ENCODE measurements at places on chromosomes 11 and 22.
A peak's percentile ranks its signal among the peaks of the same experiment; 100 is the strongest.

DNA sequence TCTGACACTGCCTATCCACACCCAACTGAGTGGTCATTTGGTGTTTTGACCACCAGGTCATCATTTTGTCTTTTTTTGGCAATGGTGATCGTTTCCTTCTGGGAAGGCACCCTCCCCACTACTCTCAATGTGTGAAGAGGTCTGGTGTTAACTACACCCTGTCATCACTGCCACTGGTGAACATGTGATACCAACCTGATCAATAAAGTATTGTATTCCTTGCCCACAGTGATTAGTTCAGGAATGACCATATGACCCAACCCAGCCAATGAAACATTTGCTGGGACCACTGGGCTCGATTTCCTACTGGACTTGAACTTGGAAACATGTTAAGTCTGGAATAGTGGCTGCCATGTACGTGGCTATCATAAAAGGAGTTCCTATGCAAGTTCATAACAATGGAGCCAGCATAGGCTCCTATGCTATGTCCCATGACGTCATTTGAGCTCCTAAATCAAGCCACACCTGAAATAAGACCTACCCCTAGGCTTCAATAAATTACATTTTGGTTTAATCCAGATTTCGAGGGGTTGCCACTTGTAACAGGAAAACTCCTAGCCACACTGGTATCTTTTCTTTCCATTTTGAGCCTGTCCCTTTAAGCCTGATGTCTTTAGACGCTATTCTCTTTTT lies 51.1 kb downstream of the CHST1 start:
- no peak for DNase-seq

DNA sequence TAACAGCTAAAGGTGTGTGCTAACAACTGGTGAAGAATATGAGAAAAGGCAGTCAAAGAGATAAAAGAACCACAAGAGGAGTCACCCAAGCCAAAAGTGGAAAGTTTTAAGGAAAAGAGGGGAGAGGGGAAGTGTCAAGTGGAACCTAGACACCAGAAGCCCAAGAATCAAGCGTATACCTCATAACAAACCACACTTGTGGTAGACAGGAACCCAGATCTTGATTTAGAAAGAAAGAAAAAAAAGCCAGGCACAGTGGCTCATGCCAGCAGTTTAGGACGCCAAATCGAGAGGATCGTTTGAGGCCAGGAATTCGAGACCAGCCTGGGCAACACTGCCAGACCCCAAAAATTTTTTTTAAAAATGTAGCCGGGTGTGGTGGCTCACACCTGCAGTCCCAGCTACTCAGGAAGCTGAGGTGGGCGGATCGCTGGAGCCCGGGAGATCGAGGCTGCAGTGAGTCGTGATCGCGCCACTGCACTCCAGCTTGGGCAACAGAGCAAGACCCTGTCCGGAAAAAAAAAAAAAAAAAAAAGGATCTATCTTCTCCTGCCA lies 877 bp downstream of the SLC25A17 start:
- DNase-seq: no peak

- DNase-seq: no peak
Observed at GRCh38 chr11:29159552-29160465, 857.0 kb downstream of the KCNA4 start.

DNA sequence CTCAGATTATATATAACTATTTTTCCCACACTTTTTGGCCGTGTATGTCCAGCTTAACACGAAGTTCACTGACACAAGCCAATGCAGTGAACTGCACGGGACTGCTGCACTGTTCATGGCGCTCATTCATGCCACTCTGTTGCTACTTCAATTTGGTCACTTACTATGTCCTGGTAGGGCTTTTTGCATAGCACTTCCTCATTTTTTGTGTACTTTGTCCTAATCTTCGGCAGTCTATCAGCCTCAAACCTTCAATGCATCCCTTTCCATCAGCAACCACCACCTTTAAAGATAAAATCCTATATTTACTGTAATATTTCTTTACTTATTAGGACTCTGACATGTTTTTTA lies 18.7 kb upstream of the ARHGAP32 start:
- DNase-seq: no peak

GRCh38 chr11:17547051-17547577 lies at the start of gene OTOG:
Gene OTOG (plus strand): TSS chr11:17547259. CDS start chr11:17547373, 114 bp downstream.
- no peak for DNase-seq

GRCh38 chr11:112588252-112588694 lies 327.6 kb upstream of the PLET1 start:
- DNase-seq: peak; percentile 43

- no peak for DNase-seq
Observed at GRCh38 chr11:118706546-118706825, 27.0 kb upstream of the TREH start.

- no peak for DNase-seq
Observed at GRCh38 chr22:47180796-47181195, 418.3 kb downstream of the TBC1D22A start.

- DNase-seq: no peak
Observed at GRCh38 chr11:123525511-123525918, 95.4 kb downstream of the GRAMD1B start.

- DNase-seq: no peak
Observed at GRCh38 chr11:60987577-60988277, 16.2 kb downstream of the CD6 start.

GRCh38 chr11:112534208-112534607 lies 273.5 kb upstream of the PLET1 start:
- no peak for DNase-seq

- DNase-seq: no peak
Observed at GRCh38 chr22:17436382-17436980, 67.2 kb downstream of the CECR2 start.

DNA sequence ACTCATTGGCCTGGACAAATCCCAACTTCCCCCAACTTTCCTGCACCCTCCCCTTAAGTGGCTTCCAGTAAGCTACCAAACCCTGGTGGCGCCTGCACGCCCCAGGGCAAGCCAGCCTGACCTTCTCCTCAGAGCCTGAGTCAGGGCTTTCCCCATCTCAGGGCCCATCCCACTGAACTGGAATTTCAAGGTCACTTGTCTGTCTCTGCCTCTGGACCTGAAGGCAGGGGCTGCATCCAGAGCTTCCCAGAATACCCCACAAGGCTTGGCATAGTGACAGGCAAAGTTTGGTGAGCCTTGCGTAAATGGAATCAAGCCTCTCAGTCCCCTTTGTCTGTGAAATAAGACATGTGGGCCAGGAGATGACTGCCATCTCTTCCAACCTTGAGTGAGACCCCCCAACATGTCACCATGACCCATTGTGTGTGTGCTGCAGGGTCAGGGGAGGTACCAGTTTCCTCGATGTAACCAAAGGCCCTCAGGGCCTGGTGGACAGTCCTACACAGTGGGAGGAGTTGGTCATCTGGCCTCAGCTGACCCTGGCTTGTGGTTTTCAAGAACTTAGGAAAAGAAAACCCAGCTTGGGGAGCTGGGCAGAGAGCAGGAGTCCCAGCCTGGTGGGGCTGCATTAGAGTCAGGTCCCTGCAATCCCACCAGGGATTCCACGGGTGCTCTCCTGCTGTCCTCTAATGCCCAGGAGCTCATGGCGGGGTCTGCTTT lies 8.9 kb downstream of the ALX4 start:
- DNase-seq: no peak

DNA sequence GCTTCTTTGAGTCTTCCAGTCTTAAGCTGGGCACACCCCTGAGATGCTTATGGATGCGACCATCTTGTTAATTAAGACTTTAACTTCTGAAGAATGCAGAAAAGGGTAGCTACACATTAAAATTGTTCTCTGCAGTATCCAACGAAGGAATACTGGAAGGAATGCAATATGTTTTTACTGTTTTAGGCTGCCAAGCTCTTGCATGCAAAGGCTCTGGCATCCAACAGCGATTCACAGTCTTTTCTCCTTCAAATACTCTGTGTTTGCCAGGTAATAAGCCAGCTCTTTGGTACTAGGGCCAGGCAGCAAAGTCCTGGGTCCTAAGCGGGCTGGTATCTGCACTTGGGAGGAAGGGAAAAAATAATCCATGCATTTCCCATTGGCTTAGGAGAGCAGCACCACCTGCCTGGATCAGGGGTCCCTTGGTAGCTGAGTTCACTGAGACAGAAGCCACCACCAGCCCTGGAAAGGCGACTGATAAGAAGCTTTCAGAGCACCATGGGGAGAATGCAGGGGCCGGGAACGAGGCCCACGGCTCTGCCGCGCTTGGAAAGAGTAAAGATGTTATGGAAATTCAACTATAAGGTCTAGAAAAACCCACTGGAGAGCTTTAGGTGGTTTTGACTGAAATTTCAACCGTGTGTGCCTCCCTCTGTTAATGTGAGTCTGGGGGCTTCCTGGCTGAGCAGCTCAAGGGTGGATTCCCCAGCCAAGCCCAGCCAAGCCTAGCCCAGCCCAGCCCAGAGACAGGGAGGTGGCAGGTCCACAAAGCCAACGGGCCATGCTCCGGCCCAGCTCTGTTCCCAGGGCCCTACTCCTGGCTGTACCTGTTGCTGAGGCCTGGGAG lies 67.0 kb upstream of the CCND1 start:
- DNase-seq: no peak

DNA sequence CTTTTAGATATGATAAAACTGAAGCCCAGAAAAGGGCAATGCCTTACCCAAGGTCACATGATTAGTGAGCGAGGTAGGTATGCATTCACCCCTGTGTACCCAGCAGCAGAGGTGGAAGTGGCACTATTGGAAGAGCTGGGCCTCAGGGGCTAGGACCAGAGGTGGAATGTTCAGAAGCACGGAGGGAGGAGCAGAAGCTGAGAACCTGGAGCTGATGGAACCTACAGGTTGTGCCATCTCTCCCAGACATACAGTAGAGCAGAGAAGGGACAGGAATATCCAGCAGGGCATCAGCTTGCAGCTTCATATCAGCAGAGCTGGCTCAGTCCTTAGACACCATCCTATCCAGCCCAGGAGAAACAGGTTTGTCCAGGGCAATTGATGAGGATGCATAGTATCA lies 14.6 kb upstream of the FCHSD2 start:
- DNase-seq: no peak

DNA sequence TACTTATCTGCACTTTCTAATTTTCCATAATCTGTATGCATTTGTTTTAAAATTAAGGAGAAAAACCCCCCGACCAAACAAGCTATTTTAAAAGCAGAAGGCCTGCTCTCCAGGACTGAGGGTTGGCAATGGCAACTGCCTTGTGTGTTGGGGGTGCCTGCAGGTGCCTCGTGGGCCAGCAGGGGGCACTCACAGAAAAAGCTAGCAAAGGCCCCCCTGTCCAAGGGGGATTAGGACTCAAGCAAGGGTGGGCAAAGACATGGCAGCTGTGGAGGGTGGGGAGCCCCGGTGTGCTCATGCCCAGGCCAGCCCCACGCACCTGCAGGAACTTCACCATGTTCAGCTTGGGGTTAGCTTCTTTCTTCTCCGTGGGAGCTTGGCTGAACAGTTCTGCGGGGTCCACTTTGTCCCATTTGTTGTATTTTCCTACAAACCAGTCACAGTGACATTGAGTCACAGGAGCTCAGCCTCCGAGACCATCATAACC lies 10.3 kb downstream of the TOP3B start:
- no peak for DNase-seq

DNA sequence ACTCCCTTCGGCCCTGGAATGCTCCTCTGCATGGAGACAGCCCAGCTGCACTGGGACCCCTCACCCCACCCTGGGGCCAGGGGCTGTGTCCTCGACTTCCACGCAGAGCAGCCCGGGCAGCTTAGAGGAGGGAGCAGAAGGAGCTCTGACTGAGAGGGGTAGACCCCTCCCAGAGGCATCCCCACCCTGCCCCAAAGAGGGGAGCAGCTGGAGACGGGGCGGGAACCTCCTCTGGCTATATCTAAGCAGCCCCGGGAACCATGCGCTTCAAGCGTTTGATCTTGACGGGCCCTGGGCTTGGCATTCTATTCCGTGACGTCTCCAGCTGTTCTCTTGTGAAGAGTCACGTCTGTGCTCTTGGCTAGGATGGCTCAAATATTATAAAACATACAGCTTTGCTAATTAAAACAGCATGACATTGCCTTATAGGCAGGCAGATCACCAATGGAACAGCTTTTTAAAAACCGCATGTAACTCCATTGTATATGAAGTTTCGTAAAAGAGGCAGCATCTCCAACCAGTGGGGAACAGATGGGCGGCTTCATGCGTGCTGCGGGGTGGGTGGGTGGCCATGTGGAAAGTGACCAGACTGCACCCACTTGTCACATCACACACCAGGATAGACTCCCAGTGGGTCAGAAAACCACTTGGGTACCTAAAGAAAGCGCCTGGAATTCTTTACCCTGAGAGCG lies 7.7 kb downstream of the KCNQ1 start:
- no peak for DNase-seq

DNA sequence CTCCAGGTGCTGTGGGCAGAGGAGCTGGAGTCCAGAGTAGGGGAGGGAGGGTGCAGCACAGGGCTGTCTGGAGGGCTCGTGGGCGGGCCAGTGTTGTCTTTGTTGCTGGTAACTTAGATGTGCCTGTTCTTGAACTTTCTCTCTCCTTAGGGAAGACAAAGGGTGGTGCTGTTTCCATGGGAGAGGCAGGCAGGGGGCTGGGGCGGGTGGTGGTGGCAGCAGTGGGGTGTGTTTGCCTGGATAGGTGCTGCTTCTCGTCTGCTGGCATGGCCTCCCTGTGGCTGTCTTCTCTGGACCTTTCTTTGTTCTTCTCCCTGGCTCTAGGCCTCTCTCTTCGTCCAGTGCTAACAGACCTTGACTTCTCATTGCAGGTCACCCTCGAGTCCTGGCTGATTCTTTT lies 8.5 kb downstream of the SIDT2 start:
- no peak for DNase-seq

DNA sequence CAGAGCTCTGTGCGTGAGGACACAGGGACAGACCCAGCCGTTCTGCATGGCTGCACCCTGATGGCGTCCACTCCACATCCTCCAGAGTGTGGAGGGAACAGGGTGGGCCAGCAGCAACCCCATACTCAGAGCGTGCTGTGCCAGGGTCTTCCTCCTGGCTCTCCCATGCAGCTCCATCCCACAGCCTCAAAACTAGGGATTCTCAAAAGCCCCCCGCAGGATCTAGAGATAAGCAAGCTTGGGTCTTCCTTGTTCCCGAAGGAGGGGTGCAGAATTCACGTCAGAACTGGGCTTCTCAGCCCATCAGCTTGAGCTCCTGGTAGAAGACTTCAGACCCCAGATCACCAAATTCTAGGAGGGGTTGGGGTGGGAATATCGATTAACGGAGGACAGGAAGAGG lies 858.8 kb downstream of the TBC1D22A start:
- DNase-seq: no peak

DNA sequence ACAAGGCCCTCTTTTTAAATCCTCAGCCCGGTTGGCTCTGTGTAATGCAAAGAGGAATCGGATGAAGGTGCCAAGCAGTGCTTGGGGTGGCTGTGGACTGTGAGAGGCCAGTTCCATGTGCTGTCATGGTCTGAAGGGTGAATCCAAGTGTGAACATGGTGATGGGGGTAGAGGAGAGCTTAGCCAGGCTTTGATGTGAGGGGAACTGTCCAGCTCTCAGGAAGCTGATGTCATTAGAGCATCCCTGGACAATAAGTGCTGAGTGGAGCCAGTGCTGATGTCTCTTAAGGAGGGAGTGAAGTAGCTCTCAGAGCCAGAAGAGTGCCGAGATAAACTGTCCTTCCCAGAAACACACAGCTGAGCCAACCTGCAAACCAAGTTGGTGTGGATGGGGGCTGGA lies 53.6 kb downstream of the NAV2 start:
- DNase-seq: no peak

All from frontal cortex (tissue), 4 donors.